Stimulated activated CD4-positive, alpha-beta T cell treated with anti-CD3 and anti-CD28 coated beads, Interleukin-1b, Interleukin-23, amount 100 ng/mL, for 1 hour (primary cell): ENCODE measurements at places on chromosomes 7 and 10.

- DNase-seq = no peak
Measured at GRCh38 chr10:7046615-7047014, 364.2 kb downstream of the SFMBT2 start.

GRCh38 chr7:138935465-138936011 lies 45.7 kb downstream of the KIAA1549 start:
- DNase-seq = no peak

GRCh38 chr7:2800931-2801688 lies 43.0 kb downstream of the GNA12 start:
- DNase-seq = no peak

- DNase-seq = no peak
Measured at GRCh38 chr7:11079907-11080306, 106.2 kb downstream of the PHF14 start.

GRCh38 chr10:25048450-25048849 lies 32.0 kb downstream of the THNSL1 start:
- no peak for DNase-seq

- no peak for DNase-seq
Measured at GRCh38 chr7:105101864-105102263, 87.9 kb downstream of the KMT2E start.

- no peak for DNase-seq
Measured at GRCh38 chr10:73975388-73975787, 22.5 kb upstream of the VCL start.

- DNase-seq = no peak
Measured at GRCh38 chr7:118696879-118697278, 472.4 kb downstream of the ANKRD7 start.

GRCh38 chr10:99906470-99906869 lies 103.3 kb downstream of the DNMBP start:
- no peak for DNase-seq

DNA sequence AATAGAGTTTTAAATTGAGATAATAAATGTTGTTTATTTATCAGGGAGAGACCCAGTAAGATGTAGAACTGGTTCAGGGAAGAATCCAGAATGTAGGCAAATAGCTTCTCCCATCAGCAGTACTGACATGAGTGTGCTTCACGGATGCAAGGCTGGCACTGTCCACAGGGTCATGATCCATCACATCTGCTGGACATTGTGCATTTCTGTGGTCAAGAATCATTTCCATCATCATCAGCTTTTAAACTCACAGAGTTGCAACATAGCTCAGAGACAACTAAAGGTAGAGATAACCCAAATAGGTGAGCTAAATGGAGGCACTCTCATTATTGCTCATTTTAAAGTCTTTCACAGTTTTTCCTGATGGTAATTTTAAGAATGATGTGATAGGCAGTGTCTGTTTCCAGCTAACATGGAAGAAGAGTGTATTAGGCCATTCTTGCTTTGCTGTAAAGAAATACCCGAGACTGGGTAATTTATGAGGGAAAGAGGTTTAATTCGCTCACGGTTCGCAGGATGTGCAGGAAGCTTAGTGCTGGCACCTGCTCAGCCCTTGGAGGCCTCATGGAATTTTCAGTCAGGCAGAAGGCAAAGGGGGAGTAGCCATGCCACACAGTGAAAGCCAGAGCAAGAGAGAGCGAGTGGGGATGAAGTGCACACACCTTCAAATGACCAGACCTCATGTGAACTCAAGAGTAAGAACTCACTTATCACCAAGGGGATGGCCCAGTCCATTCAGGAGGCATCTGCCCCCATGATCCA lies 80.8 kb downstream of the INPP5A start:
- no peak for DNase-seq

DNA sequence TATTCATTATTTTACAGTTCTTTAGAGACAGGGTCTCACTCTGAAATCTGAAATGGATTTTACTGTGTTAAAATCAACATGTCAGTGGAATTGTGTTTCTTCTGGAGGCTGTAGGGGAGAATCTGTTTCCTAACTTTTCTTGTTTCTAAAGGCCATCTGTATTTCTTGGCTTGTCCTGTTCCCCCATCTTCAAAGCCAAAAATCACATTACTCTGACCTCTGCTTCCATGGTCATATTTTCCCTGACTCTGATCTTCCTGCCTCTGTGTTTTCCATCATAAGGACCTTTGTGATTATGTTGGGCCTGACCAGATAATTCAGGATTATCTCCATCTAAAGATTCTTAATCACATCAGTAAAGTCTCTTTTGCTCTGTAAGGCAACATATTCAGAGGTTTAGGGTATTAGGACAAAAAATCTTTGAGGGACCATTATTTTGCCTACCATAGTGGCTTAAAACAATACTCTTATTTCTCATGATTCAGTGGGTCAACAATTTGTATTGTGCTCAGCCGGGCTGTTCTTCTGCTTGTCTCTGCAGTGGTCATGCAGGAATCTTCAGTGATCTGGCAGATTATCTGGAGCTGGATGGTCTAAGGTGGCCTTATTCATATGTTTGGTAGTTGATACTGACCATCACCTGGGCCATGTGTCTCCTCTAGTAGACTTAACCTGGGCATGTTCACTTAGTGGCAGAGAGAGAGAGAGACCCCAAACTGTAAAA lies 5.7 kb downstream of the ANLN start:
- DNase-seq = no peak

DNA sequence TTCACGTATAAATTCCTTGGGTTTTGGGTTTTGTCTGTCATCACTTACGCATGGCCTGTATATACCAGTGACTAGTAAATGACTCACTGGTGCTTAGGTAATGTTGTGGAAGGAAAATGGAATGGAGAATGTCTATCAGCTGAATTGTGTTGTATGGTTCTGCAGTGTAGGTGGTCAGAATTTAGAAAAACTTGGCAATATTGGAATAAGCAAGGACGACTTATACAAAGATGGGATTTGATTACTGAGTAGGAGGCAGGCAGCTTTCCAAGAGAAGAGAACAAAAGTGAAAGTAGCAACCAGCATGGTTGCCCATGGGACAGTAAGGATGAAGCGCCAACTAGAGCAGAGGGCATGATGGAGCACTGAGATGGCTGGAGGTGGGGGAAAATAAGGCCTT lies 168.6 kb upstream of the CSTF2T start:
- no peak for DNase-seq

GRCh38 chr10:103244666-103245271 lies 918 bp upstream of the RPEL1 start:
- DNase-seq = peak; percentile 19

DNA sequence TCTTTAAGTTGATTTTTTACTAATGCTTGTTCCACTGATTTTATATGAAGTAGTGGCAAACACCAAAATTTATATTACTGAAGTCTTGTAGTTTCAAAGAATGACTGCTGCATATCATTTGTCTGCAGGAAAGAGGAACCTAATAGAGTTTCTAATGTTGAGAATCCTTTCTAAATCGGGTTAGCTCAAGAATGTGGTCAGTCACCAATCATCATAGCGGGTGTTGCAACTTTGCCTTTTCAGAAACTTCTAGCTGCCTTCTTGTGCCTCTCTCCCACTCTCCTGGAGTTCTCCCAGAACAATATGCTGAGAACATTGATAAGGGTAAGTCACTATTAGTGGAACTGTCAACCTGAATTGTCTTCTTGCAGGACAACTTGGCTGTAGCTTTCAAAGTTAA lies 524.8 kb upstream of the SORCS1 start:
- DNase-seq = no peak

- DNase-seq = no peak
Measured at GRCh38 chr10:129725011-129725410, 239.1 kb downstream of the EBF3 start.

- no peak for DNase-seq
Measured at GRCh38 chr7:149292462-149292823, 30.4 kb downstream of the ZNF783 start.

DNA sequence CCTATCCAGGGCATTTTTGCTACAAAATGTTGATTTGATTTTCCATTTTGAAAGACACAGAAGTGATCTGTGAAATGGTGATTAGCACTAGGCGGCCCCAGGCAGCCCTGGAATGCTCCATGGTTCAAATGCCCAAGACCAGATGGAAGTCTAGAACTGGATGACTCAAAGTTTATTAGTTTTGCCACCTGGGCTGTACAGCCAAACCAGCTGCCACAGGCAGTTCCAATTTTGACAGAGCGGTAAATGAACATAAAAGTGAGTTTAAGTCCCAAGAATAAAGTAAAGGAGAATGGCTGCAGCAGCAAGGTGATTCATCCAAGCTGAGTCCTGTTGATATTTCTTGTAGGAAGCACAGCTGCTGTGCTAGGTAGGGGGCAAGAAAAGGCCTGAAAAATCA lies 180.5 kb downstream of the SUGCT start:
- DNase-seq = no peak

DNA sequence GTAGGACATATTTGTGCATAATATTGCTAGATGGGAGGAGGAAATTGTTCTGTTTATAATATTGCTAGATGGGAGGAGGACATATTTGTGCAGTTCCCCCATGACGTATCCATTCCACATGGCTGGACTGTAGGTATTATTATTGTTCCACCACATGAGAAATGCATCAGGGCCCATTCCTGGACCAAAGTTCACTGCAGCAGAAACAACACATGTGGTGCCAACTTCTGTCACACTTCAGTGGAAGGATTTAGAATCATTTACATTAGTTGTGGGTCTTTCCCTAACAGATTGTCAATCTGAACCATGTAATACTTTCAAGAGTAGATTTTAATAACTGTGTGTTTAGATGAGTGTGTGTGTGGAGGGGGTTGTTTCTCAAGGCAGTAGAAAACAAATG lies 32.7 kb upstream of the MACC1 start:
- no peak for DNase-seq

GRCh38 chr7:29255199-29255878 lies 60.8 kb downstream of the CHN2 start:
- no peak for DNase-seq

DNA sequence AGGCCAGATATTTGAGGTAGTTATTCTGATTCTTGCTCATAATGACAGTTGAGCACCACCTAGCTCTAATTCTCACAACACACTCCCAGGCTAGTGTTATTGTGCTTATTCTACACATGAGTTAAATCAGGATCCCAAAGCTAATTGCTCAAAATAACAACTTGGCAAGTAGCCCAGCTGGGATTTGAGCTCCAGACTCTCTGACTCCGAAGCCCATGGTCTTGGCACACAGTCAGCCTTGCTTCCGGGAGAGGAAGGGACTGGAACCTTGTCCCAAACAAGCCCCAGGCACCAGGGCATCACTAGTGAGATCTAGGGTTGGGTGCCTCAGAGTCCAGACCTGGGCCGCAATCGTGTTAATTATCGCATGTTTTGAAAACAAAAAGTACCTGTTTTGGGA lies 101.4 kb downstream of the GPAM start:
- DNase-seq = no peak

DNA sequence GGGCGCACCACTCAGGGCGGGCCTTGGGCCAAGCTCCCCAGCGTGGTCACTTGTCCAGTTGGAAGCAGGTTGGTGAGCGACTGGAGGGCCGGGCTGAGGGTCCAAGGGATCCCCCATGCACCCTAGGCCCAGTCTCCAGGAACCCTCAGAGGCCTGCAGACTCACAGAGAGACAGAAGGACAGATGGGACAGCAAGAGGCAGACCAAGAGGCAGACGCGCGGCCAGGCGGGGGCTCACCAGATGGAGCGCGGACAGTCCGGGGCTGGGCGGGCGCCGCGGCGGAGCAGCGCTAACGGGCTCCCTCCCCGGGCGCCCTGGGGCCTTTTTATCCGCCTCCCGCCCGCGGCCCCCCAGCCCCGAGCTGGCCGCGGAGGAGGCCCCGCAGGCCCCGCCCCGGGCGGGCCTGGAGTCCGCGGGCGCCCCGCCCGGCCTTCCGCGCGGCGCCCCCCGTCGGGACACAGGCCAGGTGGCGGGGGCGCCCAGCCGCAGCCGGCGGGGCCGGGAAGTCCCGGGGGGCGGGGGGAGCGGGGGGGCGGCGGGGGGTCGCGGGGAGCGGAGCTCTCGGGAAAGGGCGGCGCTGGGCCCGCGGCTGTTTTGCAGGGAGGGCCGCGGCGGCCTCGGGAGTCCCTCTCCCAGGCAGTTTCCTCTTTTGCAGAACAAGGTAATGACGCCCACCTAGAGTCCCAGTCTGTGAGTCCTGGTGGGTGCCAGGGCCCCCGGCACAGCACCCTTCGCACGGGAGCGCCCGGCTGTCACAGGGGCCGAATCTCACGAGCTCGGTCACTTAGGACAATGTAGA lies at the start of gene LOXL4:
LOXL4 (minus strand) TSS at position 301 of the 800 bp plus-strand sequence. CDS start 5,175 bp downstream, outside the sequence.
- no peak for DNase-seq

GRCh38 chr10:75904499-75905283 lies 473.3 kb downstream of the LRMDA start:
- DNase-seq = no peak

DNA sequence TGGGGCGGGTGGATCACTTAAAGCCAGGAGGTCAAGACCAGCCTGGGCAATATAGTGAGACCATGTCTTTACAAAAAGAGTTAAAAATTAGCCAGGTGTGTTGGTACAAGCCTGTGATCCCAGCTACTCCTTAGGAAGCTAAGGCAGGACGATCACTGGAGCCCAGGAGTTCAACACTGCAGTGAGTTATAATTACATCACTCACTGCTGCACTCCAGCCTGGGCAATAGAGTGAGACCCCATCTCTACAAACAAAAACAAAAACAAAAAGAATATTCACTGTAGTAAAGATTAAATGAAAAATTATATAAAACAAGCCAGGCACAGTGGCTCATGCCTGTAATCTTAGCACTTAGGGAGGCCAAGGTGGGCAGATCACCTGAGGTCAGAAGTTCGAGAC lies 1047.6 kb upstream of the AUTS2 start:
- no peak for DNase-seq

GRCh38 chr10:111392159-111392558 lies 315.3 kb downstream of the ADRA2A start:
- DNase-seq = no peak

DNA sequence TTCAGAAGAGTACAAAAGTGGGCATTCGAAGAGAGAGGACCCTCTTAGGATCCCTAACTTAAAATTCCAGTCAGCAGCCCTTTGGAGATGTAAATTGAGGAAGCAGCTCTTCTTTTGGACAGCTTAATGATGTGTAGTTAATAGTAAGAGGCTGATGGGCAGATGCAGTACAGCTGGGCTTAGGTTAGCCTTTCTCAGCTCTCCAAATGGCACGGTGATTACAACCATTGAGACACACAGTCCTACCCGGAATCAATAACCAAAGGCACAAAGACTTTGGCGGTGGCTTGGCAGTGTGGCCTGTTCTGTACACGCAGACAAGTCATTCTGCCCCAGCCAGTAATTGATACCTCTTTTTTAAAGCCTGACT lies 26.8 kb downstream of the GAD2 start:
- no peak for DNase-seq

DNA sequence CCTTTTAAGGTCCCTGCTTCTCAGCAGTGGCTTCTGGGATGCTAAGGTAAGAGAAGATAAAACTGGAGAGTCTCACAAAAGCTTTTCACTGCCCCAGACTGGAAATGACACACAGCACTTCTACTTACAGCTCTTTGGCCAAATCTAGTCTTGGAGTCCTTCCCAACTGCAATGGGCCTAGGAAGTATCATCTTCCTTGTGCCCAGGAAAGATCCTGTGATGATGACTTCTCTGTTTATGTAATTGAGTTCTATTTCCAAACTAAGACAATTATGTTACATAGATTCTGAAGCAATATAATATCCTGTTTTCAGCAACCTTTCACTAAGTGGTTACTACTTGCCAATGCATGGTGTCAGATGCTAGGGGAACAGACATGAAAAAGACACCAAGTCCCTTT lies 234.1 kb downstream of the PTEN start:
- DNase-seq = no peak

- no peak for DNase-seq
Measured at GRCh38 chr7:138756591-138757242, 41.1 kb upstream of the TMEM213 start.
